ENCODE measurements at places on chromosomes 6 and 20.
A peak's percentile ranks its signal among the peaks of the same experiment; 100 is the strongest.

- DNase-seq: no peak
Measured at GRCh38 chr20:49892260-49892659, 23.1 kb downstream of the SPATA2 start.

GRCh38 chr6:21505574-21505990, 88.0 kb upstream of the SOX4 start:
- no peak for DNase-seq

DNA sequence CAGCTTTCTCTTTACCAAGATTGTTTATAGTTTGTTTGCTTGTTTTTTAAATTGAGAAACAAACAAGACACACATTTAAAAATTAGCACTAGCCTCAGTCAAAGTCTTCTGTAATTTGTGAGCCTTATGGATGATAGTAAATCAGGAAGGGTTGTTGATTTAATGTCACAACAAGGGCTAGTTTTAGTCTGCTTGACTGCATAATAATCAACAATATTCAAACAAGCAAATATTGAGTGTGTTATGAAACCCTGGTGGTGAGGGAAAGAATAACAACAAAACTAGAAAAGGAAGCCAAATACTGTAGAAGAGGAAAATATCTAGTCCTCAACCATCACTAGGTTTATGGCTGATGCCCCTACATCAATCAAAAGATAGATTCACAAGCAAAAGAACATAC, 228.6 kb downstream of the TBC1D7 start:
- no peak for DNase-seq

DNA sequence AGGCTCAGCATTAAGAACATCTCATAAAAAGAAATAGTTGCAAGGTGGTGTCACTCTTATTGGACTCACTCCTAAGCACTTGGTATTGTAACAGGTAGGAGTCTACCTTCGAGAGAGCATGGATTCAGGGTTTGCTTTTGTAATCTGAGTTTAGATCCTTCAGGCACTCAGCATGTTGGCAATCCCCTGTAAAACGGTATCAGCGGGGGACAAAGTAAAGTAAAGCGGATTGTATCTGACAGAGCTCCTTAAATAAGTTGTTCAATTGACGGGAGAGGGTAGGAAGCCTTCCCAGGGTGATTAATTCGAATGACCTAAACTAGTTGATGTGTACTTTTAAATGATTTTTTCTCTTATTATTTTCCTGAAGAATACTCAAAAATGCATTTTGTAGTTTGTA, 869.8 kb upstream of the EPHA7 start:
- no peak for DNase-seq

DNA sequence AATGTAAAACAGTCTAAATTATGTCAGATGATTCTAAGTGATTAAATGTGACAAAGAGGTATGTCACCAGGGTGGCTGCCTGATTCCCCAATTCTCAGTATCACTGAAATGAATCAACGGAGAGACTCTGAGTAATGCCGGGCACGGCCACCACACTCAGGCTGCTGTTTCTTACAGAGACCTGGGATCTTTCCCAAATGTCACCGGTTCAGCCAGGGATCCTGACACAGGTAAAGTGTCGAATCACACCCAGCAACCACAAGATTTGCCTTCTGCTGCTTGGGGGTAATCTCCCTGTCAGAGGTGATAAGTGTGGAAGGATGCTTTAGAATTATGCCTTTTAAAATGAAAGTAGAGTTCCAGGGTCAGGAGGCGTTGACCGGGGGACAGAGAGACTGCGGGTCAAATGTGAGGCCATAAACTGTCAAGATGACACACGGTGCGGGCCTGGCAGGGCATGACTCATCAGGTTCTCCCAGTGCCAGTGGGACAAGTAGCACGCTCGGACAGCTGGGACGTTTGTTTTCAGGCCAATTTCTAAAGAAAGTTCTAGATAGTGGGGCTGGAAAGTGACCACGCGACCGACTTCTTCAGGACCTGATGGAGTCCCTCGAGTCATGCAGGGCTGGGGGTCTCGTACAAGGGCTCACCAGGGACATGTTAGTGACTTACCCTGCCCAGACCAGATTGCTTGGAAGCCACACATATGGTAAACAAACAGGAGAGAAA, 48.9 kb downstream of the PRDM1 start:
- no peak for DNase-seq

GRCh38 chr6:126475449-126475848, 135.5 kb downstream of the CENPW start:
- DNase-seq: peak; percentile 33

GRCh38 chr6:36428911-36429310, 13.7 kb downstream of the PXT1 start:
- DNase-seq: no peak

GRCh38 chr6:126803769-126804168, 314.7 kb upstream of the RSPO3 start:
- DNase-seq: no peak

DNA sequence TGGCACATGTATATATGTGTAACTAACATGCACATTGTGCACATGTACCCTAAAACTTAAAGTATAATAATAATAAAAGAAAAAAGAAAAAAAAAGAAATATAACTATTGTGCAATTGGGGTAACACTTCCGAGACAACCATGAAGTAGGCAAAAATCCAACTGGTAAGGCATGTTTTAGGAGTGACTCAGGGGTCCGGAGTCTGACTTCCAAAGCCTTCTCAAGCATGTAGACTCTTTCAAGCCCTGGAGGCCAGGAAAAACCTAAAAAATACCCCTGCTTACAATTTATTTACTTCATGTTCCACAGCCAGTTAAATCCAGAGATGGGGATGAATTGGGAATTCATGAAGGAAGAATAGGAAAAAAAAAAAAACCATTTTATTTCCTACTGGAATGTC, 161.3 kb upstream of the PHACTR1 start:
- no peak for DNase-seq

GRCh38 chr20:41643504-41643938, 25.3 kb upstream of the CHD6 start:
- DNase-seq: peak; percentile 97

GRCh38 chr6:56652231-56652630, 9.5 kb upstream of the DST start:
- no peak for DNase-seq

GRCh38 chr20:51856432-51856831, 54.1 kb upstream of the SALL4 start:
- no peak for DNase-seq

- no peak for DNase-seq
Measured at GRCh38 chr6:168136001-168136400, 57.0 kb upstream of the FRMD1 start.

GRCh38 chr20:38426006-38426897, 8.9 kb downstream of the SNHG17 start:
- DNase-seq: no peak

- DNase-seq: no peak
Measured at GRCh38 chr6:28656715-28657114, 131.0 kb downstream of the GPX5 start.

- DNase-seq: no peak
Measured at GRCh38 chr6:18465410-18466154, 78.4 kb downstream of the RNF144B start.

- DNase-seq: no peak
Measured at GRCh38 chr6:100924534-100925227, 43.6 kb upstream of the ASCC3 start.

- DNase-seq: no peak
Measured at GRCh38 chr6:119163006-119163405, 84.5 kb upstream of the FAM184A start.

GRCh38 chr6:140855520-140855919, 1277.2 kb upstream of the GJE1 start:
- DNase-seq: no peak

DNA sequence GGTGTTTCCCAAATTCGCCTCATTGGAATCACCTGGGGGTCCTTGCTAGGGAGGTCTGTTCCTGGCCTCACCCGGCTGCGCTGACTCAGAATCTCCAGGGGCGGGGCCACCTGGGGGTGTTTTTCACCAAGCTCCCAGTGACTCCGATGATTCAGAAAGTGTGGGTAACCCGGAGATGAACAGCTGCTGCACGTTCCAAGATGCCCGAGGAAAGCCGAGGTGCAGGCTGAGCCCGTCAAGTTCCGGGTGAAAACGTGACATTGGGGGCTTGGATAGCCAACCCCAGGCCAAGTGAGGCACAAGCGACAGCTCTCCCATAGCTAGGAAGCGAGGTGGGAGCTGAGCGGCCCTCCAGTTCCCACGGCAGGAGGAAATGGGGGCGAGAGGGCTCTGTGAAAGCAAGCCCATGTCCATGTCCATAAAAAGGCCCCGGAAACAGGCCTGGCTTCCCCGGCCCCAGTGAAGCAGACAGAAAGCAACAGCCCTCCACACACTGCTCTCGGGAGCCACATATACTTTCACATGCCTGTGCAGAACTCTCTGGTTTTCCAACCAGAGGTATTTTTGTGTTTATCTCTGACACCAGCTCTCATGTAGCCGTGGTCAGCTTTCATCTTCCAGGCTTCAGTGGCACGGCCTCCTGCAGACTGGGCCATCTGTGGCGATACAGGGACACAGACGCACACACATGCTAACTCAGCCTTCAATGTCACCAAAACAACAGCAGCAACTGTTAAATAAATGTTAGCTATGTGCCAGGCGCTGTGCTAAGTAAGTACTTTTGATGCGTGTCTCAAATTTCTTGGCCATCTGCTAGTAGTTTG, 90.7 kb upstream of the CCDC28A start:
- DNase-seq: no peak

- no peak for DNase-seq
Measured at GRCh38 chr20:17605131-17605660, 35.3 kb downstream of the DSTN start.

- no peak for DNase-seq
Measured at GRCh38 chr6:142462260-142462659, 160.5 kb downstream of the ADGRG6 start.

DNA sequence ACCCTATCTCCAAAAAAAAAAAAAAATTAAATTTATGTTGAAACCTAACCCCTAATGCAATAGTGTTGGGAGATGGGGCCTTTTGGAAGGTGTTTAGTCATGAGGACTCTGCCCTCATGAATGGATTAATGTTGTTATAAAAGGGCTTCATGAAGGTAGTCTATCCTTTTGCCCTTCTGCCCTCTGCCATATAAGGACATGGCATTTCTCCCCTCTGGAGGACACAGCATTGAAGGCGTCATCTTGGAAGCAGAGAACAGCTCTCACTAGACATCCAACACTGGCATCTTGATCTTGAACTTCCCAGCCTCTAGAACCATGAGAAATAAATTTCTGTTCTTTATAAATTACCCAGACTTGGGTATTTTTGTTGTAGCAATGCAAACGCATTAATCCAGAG, 35.4 kb downstream of the PDYN start:
- no peak for DNase-seq

DNA sequence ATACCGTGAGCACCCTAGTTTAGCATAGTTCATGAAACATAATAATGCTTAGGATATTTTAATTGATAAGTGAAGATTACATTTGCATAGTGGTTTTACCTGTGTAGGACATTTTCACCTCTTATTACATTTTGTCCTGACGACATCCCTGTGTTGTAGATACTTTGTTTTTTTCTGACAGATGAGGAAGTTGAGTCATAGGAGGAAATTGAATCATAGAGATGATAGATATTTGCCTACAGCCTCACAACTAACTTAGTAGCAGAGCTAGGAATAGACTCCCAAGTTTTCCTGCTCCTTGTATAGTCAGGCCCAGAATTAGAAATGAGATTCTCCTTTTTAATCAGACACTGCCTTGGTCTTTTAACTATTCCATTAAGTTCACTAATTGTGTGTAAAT, 100.5 kb upstream of the SUPT3H start:
- no peak for DNase-seq

GRCh38 chr6:135535989-135536414, 38.5 kb upstream of the AHI1 start:
- DNase-seq: no peak

DNA sequence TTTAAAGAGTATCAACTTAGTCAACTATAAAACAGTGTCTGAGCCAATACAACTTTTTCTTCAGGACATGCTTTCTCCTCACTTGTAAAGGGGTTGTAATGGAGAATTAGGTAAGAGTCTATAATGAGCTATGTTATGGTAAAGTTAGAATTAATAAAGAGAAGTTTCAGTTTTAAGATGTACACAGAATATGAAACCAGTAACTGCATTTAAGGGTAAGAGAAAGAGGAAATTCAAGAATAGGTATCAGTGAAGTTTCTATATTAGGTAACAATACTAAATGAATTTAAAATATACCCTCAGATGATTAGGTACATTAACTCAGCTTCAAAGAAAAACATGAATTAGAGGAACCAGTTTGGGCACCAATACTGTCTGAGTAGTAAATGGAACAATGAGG, 1444.3 kb upstream of the ADGRB3 start:
- no peak for DNase-seq

GRCh38 chr20:51481341-51481914, 61.1 kb downstream of the NFATC2 start:
- no peak for DNase-seq

DNA sequence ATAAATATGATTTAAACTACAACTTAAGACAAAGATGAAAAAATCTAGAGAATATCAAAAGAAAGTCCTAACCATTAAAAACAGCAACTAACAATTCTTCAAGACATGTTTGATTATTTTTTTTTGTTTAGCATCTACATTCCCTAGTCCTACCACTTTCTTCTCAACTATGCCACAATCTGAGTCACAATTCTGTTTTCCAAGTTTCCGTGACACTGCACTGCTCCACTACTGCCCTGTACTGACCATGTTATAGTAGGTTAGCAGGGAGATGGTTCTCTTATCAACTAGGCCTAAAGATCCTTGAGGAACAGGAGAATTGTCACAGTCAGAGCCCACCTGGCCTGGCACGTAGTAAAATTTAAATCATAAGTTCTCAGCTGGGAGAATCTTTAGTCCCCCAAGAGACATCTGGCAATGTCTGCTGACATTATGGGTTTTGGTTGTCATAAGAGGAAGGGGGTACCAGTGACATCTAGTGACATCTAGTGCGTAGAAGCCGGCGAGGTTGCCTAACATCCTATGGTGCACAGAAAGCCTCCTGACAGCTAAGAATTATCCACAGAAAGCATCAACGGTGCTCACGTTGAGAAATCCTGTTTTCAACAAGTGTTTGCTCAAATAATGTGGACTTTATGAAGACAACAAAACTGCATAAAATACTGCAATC, 100.5 kb downstream of the PDE10A start:
- DNase-seq: no peak

DNA sequence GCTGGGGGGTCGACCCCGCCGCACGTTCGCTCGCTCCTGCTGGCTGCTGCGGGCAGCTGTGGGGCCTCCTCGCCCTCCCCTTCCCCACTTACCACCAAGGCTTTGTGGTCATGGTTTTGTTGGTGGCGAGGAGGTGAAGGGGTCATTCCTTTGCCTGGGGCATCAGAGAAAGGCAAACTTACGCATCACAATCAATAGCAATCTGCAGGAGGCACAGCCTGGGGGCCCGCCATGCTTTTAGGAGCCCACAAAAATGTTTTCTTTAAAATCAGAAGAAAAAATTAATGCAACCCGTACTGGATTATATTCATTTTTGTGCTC, 137.0 kb downstream of the IMPG1 start:
- no peak for DNase-seq

All from NCI-H2029 treated with DMSO at 0.1 percent for 48 hours (cell line).